ENCODE measurements at places on chromosomes 3 and 15. TPM values are rescaled to one million over a fixed set of nuclear protein-coding genes. Genes with fewer than 3 reads are reported as not detected.

DNA sequence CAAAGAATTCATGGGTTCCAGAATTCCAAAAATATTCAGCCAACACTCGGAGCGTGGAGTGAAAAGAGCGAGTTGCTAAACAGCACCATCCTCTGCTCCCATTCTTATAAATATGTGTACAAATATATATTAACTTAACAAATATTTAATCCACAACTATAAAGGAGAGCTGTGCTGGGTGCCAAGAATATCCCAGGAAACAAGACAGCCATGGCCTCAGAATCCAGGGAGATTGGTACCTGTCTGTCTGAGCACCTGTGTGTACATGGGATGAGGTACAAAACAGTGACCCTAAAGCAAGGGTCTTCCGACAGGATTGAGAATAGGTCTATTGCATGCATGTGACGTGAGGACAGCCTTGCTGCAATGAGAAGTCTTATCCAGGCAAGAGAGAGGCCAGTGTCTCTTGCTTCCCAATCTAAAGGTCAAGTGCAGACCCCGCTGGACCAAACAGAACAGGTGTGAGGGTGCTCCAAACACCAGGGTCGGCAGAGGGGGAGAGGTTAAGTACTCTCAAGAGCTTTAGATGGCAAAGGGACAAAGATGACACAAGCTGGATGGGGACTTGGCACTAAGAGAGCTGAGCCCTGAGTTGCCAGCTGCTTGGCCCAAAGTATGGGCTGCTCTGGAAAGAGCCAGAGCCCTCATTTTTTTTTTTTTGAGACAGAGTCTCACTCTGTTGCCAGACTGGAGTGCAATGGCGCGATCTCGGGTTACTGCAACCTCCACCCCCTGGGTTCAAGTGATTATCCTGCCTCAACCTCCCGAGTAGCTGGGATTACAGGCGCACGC is 36.2 kb downstream of the HOMER2 start:
- H3K36me3 ChIP-seq, result no peaks in the 10 kb centered on the region
- H3K27ac ChIP-seq, result no peak overlapping the region
- H3K4me3 ChIP-seq, result no peak overlapping the region
- no peak for DNase-seq
- H3K27me3 ChIP-seq, result no peaks in the 10 kb centered on the region

APOD gene
- not detected for polyA plus RNA-seq

DNA sequence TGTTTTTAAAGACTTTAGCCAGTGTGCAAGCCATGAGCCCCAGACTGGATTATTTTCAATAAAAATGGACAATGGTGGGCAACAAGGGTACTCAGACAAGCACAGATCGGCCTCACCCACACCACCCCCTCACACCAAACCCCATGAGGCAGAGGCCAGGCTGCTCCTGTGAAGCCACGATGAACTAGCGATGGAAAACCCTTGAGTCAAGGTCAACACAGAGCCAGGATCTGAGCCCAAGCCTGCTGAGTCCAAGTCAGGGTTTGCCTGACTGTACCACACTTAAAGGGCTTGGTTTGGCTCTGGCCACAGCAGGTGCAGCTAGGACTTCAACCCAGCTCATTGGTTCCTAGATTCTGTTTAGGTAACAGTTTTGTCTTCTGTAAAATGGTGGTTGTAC is 131.5 kb upstream of the SLC2A2 start:
- H3K4me3 ChIP-seq, result no peak overlapping the region
- no peaks in the 10 kb centered on the region for H3K4me1 ChIP-seq
- no peaks in the 10 kb centered on the region for H3K27me3 ChIP-seq
- no peak overlapping the region for H3K27ac ChIP-seq
- no peak for DNase-seq
- H3K36me3 ChIP-seq, result no peaks in the 10 kb centered on the region

ALPK3 gene
- 0.12 TPM for polyA plus RNA-seq

DNA sequence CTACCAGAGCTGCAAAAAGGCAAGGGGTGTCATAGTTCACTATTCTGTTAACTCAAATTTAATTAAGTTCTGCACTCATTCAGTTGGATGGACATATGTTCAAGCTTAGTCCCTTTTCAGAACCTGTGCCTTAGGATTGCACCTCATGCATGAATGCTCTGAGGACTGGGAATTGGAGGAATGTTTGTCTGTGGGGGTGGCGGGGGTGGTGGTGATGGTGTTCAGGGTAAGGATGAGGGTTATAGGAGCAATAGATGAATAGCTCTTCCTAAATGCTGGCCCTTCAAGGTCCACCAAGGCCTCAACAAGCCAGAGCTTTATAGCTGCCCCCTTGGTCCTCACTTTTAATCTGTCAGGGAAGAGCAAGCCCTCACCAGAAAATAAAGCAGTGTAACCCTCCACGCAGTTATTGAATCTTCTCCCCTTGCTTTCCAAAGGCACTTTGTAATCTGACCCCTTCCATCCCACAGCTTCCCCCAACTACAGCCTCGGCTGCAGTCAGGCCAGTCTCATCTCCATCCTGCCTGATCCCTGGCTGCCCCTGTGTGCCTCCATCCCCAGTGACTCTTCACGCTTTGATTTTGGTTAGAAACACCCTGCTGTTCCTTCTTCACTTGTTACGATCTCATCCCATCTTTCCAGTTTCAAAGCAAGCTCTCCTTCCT is 221.6 kb upstream of the LMCD1 start:
- no peak overlapping the region for H3K4me3 ChIP-seq
- no peaks in the 10 kb centered on the region for H3K27me3 ChIP-seq
- H3K4me1 ChIP-seq, result no peaks in the 10 kb centered on the region
- no peak overlapping the region for H3K27ac ChIP-seq
